IMR-90 (cell line): ENCODE measurements at places on chromosomes 6 and 20.
A peak's percentile ranks its signal among the peaks of the same experiment; 100 is the strongest.

GRCh38 chr6:24940311-24940917 lies 4.7 kb upstream of the RIPOR2 start:
- H3K4me3 ChIP-seq, result no peak overlapping the region
- DNase-seq, result no peak
- no peak overlapping the region for H3K27ac ChIP-seq

DNA sequence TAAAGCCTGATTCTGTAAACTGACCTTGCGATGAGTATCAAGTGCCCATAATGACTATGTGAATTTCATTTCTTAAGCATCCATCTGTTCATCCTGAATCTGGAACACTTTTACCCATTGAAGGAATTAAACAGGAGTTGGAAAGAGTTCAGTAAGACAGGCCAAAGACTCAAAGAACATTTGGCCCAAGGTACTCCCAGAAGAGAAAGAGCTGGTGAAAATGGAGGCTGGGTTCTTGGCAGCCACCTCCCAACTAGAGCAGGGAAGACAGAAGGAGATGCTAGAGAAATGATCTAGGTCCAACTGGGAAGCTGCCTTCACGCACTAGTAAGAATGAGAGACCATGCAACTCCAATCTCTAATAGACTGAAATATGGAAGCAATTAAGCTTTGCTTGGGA lies 290.8 kb upstream of the RNF24 start:
- no peaks in the 10 kb centered on the region for H3K36me3 ChIP-seq
- DNase-seq, result no peak
- no peak overlapping the region for H3K27ac ChIP-seq
- H3K4me3 ChIP-seq, result no peak overlapping the region

DNA sequence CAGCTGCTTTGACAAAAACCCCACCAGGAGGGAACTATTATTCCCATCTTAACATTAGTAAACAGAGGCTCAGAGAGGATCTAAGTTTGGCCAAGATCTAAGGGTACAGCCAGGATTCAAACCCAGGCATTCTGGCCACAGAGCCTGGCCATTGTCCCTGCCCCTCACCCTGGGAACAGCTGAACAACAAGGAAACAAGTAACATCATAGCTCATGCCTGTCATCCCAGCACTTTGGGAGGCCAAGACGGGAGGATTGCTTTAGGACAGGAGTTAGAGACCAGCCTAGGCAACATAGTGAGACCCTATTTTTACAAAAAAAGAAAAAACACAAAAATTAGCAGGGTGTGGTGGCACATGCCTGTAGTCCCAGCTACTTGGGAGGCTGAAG lies 27.5 kb downstream of the TOX2 start:
- no peaks in the 10 kb centered on the region for H3K27me3 ChIP-seq
- peaks cover 41% of the 10 kb centered on the region for H3K4me1 ChIP-seq
- no peak for DNase-seq

DNA sequence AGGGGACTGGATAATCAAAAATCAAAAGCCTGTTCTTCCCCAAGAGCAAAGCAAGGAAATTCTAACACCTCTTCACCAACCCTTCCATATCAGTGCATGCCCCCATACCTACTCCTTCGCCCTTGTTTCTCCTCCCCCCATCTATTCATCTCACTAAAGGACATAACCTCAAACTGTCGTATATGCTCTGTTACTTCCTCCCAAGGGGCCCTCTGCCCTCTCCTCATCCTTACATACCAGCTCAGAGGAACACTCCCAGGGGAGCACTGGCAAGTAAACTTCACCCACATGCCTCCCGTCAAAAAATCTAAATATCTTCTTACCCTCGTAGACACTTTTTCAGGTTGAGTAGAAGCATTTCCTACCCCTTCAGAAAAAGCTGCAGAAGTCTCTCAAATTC lies 9.4 kb upstream of the ADTRP start:
- no peak overlapping the region for H3K4me3 ChIP-seq
- peaks cover 3% of the 10 kb centered on the region for H3K4me1 ChIP-seq
- DNase-seq, result no peak
- no peak overlapping the region for H3K27ac ChIP-seq
- no peaks in the 10 kb centered on the region for H3K36me3 ChIP-seq

DNA sequence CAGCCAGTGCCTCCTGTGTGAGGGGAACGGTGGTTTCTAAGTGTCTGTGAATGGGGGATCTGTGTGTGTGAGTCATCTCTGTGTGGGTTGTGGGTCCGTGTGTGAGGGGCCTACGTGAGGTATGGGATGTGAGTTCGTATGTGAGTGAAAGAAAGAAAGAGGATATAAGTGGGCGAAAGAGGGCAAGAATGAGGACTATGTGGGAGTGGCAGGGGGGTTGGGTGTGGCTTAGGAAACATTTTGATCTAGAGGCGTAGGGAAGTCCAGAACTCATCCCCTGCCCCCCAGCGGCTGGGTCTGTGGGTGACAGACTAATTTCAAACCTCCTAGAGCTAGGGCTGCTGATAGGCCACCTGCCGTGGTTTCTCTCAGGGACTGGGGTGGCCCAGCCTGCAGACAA lies 35.5 kb downstream of the DHX35 start:
- H3K27me3 ChIP-seq, result no peaks in the 10 kb centered on the region
- no peak overlapping the region for H3K27ac ChIP-seq
- H3K4me1 ChIP-seq, result no peaks in the 10 kb centered on the region
- no peak for DNase-seq
- H3K36me3 ChIP-seq, result peaks cover 43% of the 10 kb centered on the region
- no peak overlapping the region for H3K4me3 ChIP-seq

DNA sequence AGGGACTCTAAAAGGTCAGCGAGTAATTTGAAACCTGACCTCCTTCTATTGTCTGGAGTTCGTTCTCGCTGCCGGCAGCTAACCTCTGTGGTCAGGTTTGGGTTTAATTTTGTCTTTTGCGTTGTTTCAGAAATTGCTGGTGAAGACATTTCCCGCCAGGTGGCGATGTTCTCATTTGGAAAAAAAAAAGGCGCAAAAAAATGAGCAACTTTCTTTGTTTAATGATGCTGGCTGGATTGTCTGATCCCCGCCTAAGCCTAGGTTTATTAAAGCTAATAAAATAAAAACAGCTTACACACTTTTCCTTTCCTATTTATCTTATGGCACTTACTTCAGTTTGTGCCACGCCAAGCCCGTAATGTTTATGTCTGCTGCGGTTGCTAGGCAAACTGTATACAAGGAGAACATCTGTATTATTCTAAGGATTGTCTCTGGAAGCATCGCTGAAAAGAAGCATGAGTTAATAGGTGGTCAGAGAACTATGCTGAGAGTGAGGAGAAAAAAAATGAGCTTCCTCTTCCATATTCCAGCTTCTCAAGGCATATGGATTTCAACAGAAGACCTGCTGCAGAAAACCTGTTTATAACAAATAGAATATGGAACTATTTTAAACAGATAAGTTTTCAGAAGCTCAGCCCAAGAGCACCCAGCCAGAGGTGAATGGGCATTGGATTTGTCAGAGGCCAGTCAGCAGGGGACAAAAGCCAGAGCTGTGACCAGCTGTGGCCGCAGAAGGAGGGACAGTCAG lies 205.7 kb downstream of the DOK5 start:
- DNase-seq, result peak; percentile 35
- H3K27me3 ChIP-seq, result no peaks in the 10 kb centered on the region; the same call in 1 of the 2 replicates
- H3K36me3 ChIP-seq, result no peaks in the 10 kb centered on the region
- no peaks in the 10 kb centered on the region for H3K4me1 ChIP-seq

GRCh38 chr6:11093626-11094410 lies at the start of gene SMIM13:
SMIM13 (plus strand) TSS chr6:11093834; CDS start chr6:11094314, 480 bp downstream.
- peak; percentile 98 for DNase-seq
- peak within 1 kb of the TSS; percentile 96 for H3K27ac ChIP-seq
- peaks cover 3% of the 10 kb centered on the region; the same call in 1 of the 2 replicates for H3K4me1 ChIP-seq
- H3K36me3 ChIP-seq, result no peaks in the 10 kb centered on the region

DNA sequence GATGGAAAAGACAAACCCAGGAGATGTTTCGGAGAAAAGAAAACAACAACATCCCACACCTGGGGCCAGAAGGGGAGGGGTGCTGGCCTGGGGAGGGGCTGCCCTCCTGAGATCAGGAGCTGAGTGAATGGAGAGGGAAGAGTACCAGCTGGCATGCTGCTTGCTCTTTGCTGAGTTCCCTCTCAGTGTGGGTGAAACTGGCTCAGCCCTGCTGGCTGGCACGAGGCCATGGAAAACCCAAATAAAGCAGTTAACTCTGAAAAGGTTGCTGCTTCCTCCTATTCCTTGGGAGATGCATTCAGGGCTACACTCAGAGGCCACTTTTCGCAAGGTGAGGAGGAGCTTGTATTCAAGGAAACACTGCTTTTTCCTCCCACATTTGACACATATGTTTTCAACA lies 8.0 kb upstream of the KCNK16 start:
- no peak for DNase-seq
- H3K36me3 ChIP-seq, result no peaks in the 10 kb centered on the region

- peak overlapping the region; percentile 54; the same call in 1 of the 2 replicates for H3K27ac ChIP-seq
- DNase-seq, result peak; percentile 71
- H3K4me1 ChIP-seq, result peaks cover 9% of the 10 kb centered on the region
- no peaks in the 10 kb centered on the region for H3K36me3 ChIP-seq
These were observed 97.5 kb downstream of the GMDS start for GRCh38 chr6:2147766-2148448.

DNA sequence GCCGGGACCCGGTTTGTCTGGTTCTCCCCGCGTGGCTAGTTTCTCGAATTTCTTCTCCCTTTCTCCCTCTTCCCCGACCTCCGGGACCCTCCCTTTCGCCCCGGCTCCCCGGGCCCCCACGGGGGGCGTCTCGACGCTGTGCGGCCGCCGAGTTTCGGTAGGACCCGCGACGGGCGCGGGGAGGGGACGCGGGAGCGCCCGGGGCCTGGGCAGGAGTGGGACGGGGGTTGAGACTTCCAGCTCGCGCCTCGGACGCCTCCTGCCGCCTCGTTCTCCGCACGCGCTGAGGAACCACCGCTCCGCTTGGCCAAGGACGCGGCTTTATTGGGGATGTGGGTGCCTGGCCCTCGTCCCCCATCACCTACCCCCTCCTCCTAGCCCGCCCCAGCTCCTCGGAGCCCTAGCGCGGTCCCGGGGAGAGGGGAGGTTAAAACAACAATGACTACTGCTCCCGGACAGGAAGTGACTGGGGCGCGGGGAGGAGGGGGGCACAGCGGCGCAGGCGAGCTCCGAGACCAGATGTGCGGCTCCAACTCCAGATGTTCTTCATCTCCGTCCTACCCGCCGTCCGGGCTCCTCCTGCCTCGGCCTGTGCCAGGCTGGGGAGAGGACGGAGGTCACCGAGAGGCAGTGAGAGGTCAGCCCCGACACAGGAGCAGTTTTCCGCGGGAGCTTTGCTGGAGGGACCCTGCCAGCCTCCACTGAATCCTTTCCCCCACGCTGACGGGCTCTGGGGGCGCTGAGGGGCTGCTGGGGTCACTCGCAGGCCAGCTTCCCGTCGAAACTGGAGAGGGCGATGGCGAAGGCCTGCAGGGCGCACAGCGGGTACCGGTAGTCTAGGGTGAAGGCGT lies 917 bp upstream of the TEAD3 start:
- peaks cover 32% of the 10 kb centered on the region for H3K4me1 ChIP-seq
- peak overlapping the region; percentile 63 for H3K4me3 ChIP-seq
- DNase-seq, result peak; percentile 75
- H3K36me3 ChIP-seq, result 0 out of 2 replicates have a peak, but pooled peaks cover 5% of the 10 kb centered on the region
- no peaks in the 10 kb centered on the region for H3K27me3 ChIP-seq
- H3K27ac ChIP-seq, result peak overlapping the region; percentile 83

- H3K27ac ChIP-seq, result no peak overlapping the region
- H3K27me3 ChIP-seq, result no peaks in the 10 kb centered on the region
- no peak for DNase-seq
- no peak overlapping the region for H3K4me3 ChIP-seq
These were observed 15.7 kb upstream of the UNC93A start for GRCh38 chr6:167275436-167275835.

DNA sequence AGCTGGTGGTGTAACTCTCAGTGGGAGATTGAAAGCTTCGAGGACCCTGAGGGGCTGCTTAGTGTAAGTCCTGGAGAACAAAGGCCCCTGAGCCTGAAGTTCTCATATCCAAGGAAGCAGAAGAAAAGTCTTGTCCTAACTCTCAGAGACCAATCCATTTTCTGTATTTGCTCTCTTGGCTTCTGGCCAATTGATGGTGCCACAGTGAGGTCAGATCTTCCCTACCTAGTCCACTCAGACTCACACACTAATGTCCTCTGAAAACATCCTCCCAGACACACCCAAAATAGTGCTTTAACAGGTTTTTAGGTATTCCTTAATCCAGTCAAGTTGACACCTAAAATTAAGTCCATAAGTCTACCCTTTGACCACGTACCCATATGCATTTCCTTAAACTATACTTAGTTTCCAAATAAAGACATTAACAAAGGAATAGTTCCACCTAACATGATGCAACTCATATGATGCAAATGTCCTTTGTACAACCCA lies 29.4 kb downstream of the ZNF292 start:
- H3K36me3 ChIP-seq, result peaks cover 15% of the 10 kb centered on the region
- H3K27ac ChIP-seq, result no peak overlapping the region
- no peak for DNase-seq
- no peak overlapping the region for H3K4me3 ChIP-seq

- no peaks in the 10 kb centered on the region for H3K27me3 ChIP-seq
- no peaks in the 10 kb centered on the region for H3K4me1 ChIP-seq
- no peak overlapping the region for H3K27ac ChIP-seq
- H3K4me3 ChIP-seq, result no peak overlapping the region
These were observed 40.7 kb downstream of the KCNK5 start for GRCh38 chr6:39188571-39188970.

GRCh38 chr6:160161647-160161986 lies 40.0 kb downstream of the SLC22A1 start:
- no peak for DNase-seq
- H3K4me1 ChIP-seq, result no peaks in the 10 kb centered on the region; the same call in 1 of the 2 replicates
- no peaks in the 10 kb centered on the region for H3K27me3 ChIP-seq
- no peak overlapping the region for H3K27ac ChIP-seq
- H3K36me3 ChIP-seq, result no peaks in the 10 kb centered on the region

DNA sequence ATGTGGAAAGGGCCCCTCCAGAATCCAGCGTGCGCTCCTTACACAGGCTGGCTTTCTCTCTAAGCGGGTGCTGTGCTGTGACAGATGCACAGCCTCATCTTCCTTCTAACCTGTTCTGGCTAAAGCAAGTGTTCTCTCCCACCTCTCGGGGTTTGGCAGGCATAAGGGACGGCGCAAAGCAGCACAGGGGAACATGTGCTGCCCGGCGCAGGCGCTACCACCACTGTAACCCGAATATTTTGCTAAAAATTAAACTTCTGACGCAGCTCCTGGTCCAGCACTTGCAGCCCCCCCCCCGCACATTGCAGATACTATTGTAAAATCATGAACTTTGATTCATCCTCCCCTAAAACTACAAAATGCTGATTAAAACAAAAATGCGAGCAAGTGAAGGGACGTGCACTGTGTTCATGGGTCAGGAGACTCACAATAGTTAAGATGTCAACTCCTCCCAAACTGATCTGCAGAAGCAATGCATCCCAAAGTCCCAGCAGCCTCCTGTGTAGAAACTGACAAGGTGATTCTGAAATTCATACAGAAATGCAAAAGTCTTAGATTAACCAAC lies 43.0 kb downstream of the TAF4 start:
- no peak overlapping the region for H3K27ac ChIP-seq
- no peaks in the 10 kb centered on the region for H3K27me3 ChIP-seq
- H3K36me3 ChIP-seq, result no peaks in the 10 kb centered on the region
- no peak overlapping the region for H3K4me3 ChIP-seq
- peaks cover 6% of the 10 kb centered on the region; the same call in 1 of the 2 replicates for H3K4me1 ChIP-seq

DNA sequence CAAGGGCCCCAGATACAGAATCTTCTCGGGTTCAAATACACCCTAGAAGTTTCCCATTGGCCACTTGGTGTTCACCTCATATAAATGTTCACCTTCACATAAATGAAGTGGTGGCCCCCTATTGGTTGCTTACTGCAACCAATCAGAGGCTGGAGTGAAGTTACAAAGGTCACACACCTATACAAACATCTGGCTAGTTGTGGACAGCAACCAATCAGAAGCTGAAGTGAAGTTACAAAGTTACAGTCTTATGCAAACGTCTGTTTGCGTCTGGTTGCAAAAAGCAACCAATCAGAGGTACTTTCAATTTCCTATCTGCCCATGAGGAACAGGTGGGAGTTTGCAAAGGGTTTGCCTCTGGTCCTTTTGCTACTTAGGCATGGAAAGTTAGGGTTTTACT lies 206.5 kb upstream of the BMP2 start:
- H3K4me3 ChIP-seq, result no peak overlapping the region
- H3K36me3 ChIP-seq, result no peaks in the 10 kb centered on the region
- peaks cover 8% of the 10 kb centered on the region for H3K4me1 ChIP-seq
- no peak for DNase-seq
- no peaks in the 10 kb centered on the region for H3K27me3 ChIP-seq
